ENCODE measurements at places on chromosomes 3 and 15.

- no peak overlapping the region for H3K27ac ChIP-seq
- no peak for DNase-seq
Observed at GRCh38 chr3:129703913-129704312, 97.4 kb upstream of the PLXND1 start.

DNA sequence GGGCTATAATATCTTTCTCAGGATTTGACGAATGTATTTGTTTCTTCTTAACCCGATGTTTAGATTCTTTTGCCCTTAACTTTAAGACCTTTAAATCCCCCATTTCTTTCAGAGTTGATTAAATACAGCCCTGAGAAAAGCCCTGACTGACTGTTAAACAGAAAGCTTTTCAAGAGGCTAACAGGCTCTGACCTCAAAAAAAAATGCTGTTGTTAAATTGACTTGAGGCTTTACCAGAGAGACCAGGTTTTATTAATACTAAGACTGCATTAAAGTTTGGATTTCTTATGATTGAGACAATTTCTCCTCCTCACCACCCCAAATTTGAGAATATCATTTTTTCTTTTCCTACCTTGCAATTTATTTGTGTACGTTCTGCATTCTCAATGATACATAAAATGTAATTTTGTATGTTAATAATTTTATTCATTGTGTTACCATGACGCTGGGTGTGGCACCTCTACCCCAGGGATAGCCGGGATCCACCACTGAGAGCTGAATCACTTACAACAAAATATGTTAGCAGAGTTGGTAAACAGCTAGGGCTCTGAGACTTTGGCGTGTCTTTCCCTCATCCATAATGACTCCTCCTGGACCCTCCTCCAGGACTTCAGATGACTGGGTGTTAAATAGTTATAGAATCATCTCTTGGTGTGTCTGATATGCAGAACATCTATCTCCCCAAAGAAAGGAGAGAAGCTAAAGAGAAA, 753.5 kb downstream of the NAALADL2 start:
- no peaks in the 10 kb centered on the region for H3K36me3 ChIP-seq
- no peak for DNase-seq
- H3K27ac ChIP-seq: no peak overlapping the region
- no peak overlapping the region for H3K4me3 ChIP-seq

- H3K4me3 ChIP-seq: no peak overlapping the region
- H3K36me3 ChIP-seq: no peaks in the 10 kb centered on the region
- H3K4me1 ChIP-seq: no peaks in the 10 kb centered on the region
- no peak for DNase-seq
- no peak overlapping the region for H3K27ac ChIP-seq
Observed at GRCh38 chr3:157369727-157370421, 66.8 kb upstream of the PTX3 start.

GRCh38 chr3:150351398-150351797, 56.7 kb upstream of the TSC22D2 start:
- no peak overlapping the region for H3K27ac ChIP-seq
- no peaks in the 10 kb centered on the region for H3K4me1 ChIP-seq
- no peaks in the 10 kb centered on the region for H3K36me3 ChIP-seq
- DNase-seq: no peak
- H3K27me3 ChIP-seq: peaks cover 4% of the 10 kb centered on the region
- H3K4me3 ChIP-seq: no peak overlapping the region

GRCh38 chr3:189188466-189188865, 16.7 kb downstream of the TPRG1 start:
- H3K4me1 ChIP-seq: no peaks in the 10 kb centered on the region
- no peak for DNase-seq
- H3K36me3 ChIP-seq: peaks cover 1% of the 10 kb centered on the region
- no peak overlapping the region for H3K4me3 ChIP-seq

- DNase-seq: no peak
- H3K36me3 ChIP-seq: no peaks in the 10 kb centered on the region
- no peak overlapping the region for H3K27ac ChIP-seq
- H3K27me3 ChIP-seq: no peaks in the 10 kb centered on the region
Observed at GRCh38 chr15:85361323-85361722, 19.1 kb upstream of the AKAP13 start.

GRCh38 chr15:65828585-65828984, 36.5 kb upstream of the DENND4A start:
- peaks cover 31% of the 10 kb centered on the region for H3K4me1 ChIP-seq
- no peak overlapping the region for H3K4me3 ChIP-seq
- H3K36me3 ChIP-seq: no peaks in the 10 kb centered on the region
- no peak for DNase-seq

DNA sequence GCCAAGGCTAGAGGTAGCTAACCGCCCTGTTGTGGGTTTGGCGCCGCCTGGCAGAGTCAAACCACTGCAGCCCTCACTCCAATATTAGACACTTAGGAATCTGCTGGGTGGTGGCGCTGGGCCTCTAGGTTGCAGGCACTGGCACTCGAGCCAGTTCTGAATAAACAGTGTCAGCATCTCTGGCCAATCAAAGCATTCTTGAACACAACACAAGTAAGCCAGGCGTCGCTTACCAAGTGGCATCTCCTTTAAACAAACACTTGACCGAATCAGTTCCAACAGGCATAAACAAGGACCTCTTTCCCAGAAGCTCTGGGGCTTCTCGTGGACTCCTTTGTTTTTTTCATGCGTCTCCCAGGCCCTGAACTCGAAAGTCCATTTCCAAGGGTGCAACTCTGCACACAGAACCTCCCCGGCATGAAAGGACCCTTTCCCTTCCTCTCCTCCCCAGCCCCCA, 82.3 kb downstream of the LRIG1 start:
- no peaks in the 10 kb centered on the region for H3K27me3 ChIP-seq
- H3K4me1 ChIP-seq: no peaks in the 10 kb centered on the region
- peaks cover 16% of the 10 kb centered on the region for H3K36me3 ChIP-seq

DNA sequence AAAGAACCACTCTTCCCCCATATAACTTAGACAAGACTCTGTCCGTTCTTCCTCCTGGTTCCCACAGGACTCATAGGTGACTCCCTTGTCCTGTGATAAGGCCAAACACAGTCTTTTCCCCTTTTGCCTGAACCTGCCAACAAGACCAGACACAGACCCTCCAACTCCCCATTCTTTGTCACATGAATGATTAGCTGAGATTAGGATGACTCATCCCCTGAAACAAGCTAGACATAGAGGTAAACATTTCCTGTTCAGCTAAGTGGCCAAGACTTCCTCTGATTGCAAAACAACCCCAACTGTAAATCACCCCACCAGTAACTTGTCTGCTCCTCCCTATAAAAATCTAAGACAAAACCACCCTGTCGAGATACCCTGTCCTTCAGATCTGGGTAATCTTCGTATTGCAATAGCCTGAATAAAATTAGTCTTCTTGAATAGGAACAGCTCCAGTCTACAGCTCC, 11.4 kb upstream of the HTR3E start:
- H3K27me3 ChIP-seq: peaks cover 2% of the 10 kb centered on the region
- no peak overlapping the region for H3K27ac ChIP-seq
- no peaks in the 10 kb centered on the region for H3K36me3 ChIP-seq
- no peak overlapping the region for H3K4me3 ChIP-seq
- peaks cover 5% of the 10 kb centered on the region for H3K4me1 ChIP-seq

DNA sequence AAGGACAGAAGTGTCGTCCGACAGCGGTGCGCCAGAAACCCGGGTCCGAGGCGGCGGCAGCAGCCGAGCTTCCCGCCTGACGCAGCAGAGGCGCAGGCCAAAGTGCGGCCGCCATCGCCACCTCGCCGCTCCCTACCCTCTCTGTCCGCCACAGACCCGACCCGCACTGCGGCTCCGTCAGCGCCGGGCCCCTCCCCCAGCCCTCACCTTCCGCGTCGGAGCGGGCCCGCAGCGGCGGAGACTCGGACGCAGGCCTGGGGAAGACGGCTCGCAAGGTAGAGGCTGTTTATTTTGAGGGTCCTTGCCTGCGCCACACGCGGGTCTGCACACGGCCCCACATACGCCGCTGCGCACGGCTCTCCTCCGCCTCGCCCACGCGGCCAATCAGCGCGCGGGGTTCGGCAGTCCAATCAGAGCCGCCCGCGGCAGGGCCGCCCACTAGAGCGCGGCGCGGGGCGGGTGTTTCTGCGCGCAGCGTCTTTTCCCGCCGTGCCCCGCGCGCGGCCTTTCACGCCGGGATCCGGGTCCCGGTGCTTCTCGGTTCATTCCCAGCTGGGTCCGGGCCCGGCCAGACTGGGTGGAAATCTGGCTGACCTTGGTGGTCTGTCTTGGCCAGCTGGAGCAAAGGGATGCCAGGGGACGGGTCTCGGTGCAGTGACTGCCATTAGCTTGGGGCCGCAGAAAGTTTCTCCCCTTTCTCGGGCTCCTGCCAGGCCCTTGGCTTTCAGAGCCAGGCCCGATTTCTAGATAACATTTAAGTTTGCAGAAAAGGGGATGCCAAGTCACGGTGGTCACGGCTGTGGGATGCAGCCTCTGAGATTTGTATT, at the start of gene CNBP:
CNBP (minus strand) TSS at position 328 of the 827 bp plus-strand sequence. CDS start 12,139 bp downstream, outside the sequence.
- H3K27ac ChIP-seq: peak within 1 kb of the TSS; percentile 100
- no peaks in the 10 kb centered on the region for H3K27me3 ChIP-seq
- H3K4me1 ChIP-seq: peaks cover 23% of the 10 kb centered on the region

- no peaks in the 10 kb centered on the region for H3K27me3 ChIP-seq
- no peak overlapping the region for H3K4me3 ChIP-seq
- H3K4me1 ChIP-seq: peaks cover 14% of the 10 kb centered on the region
Observed at GRCh38 chr3:152350139-152350538, 81.4 kb downstream of the MBNL1 start.

DNA sequence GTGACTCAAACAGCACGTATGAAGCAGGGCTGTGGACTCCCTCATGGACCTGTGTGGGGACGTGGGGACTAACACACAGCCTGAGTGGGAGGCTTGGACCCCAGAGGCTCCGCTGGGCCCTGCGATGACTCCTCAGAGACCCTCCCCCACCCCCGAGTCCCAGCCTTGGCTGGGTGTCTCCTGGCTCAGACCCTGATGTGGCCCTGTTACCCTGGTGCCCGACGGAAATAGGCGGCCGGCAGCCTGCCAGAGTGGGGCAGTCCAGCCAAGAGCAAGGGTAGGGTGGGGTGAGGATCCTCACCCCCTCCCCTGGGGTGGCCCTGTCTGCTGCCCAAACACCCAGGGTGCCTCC, 15.3 kb downstream of the TNK2 start:
- H3K4me3 ChIP-seq: no peak overlapping the region
- peaks cover 30% of the 10 kb centered on the region for H3K4me1 ChIP-seq
- no peak overlapping the region for H3K27ac ChIP-seq
- no peaks in the 10 kb centered on the region for H3K27me3 ChIP-seq
- no peaks in the 10 kb centered on the region for H3K36me3 ChIP-seq
- no peak for DNase-seq

GRCh38 chr3:182637350-182638110, 155.8 kb upstream of the ATP11B start:
- H3K4me1 ChIP-seq: no peaks in the 10 kb centered on the region
- peaks cover 16% of the 10 kb centered on the region for H3K27me3 ChIP-seq
- H3K4me3 ChIP-seq: no peak overlapping the region
- H3K27ac ChIP-seq: no peak overlapping the region
- DNase-seq: no peak
- peaks cover 3% of the 10 kb centered on the region for H3K36me3 ChIP-seq

- DNase-seq: no peak
- peaks cover 4% of the 10 kb centered on the region for H3K4me1 ChIP-seq
- no peak overlapping the region for H3K4me3 ChIP-seq
- no peak overlapping the region for H3K27ac ChIP-seq
Observed at GRCh38 chr3:43706342-43706741, 15.6 kb downstream of the ABHD5 start.

DNA sequence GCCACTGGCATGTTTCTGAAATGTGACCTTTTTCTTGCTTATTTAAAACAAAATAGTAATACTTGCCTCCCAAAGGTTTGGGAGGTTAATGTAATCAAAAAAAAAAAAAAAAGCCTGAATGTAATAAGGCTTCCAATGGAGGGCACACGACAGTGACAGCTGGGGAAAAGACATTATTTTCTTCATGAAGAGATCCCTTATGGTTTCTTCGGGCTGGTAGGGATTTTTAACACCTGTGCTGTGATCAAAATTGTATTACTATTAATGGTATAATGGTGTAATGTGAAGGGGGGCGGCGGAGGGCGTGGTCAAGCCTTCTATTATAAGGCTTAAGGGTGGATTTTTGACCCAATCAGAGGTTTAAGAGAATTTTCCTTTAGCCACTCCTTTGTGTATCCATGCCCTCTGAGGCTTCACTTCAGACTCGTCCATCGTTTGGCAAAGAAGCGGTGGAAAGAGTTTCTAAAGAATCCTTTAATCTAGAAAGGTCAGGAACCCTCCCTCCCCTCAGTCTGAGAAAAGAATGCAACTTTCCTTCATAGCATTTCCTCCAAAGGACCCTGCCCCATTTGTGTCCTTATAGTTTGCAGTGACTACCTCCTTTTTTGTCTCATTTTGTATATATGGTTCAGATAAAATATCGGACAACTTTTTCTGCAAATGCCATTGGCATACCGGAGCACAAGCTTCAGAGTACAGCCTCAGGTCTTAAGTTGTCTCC, 89.5 kb upstream of the CHD2 start:
- peak overlapping the region; percentile 96 for H3K27ac ChIP-seq
- peaks cover 14% of the 10 kb centered on the region for H3K4me1 ChIP-seq
- H3K36me3 ChIP-seq: peaks cover 1% of the 10 kb centered on the region
- DNase-seq: no peak
- H3K4me3 ChIP-seq: peak overlapping the region; percentile 86
- H3K27me3 ChIP-seq: no peaks in the 10 kb centered on the region

GRCh38 chr3:188607805-188608315, 453.9 kb downstream of the LPP start:
- no peak overlapping the region for H3K4me3 ChIP-seq
- no peak for DNase-seq
- H3K4me1 ChIP-seq: peaks cover 17% of the 10 kb centered on the region
- H3K36me3 ChIP-seq: peaks cover 31% of the 10 kb centered on the region
- no peaks in the 10 kb centered on the region for H3K27me3 ChIP-seq
- H3K27ac ChIP-seq: no peak overlapping the region

- no peak overlapping the region for H3K4me3 ChIP-seq
- no peak for DNase-seq
- H3K4me1 ChIP-seq: no peaks in the 10 kb centered on the region
- no peak overlapping the region for H3K27ac ChIP-seq
- H3K27me3 ChIP-seq: no peaks in the 10 kb centered on the region
Observed at GRCh38 chr3:27387625-27388024, 18.4 kb upstream of the NEK10 start.

DNA sequence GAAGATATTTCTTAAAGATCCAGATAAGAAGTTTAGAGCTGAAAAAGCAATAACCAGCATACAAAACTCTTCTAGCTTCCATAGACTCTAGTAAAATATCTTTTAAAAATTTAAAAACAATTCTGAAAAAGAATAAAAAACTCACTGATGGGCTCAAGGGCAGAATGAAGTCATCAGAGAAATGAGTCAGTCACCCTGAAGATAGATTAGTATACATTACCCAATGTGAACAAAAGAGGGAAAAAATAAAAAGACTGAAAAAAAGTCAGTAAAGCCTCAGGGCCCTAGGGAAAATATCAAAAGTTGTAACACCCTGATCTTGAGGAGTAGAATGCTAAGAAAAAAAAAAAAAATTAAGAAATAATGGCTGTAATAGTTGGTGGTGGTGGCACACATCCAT, 11.4 kb downstream of the DET1 start:
- no peak for DNase-seq
- H3K4me1 ChIP-seq: no peaks in the 10 kb centered on the region
- no peak overlapping the region for H3K4me3 ChIP-seq
- H3K27ac ChIP-seq: no peak overlapping the region
- H3K27me3 ChIP-seq: no peaks in the 10 kb centered on the region

Data from memory B cell (primary cell).